Stimulated activated CD4-positive, alpha-beta T cell treated with anti-CD3 and anti-CD28 coated beads, Interleukin-2, amount 100 ng/mL, for 48 hours (primary cell): ENCODE measurements at places on chromosomes 13 and 19.

DNA sequence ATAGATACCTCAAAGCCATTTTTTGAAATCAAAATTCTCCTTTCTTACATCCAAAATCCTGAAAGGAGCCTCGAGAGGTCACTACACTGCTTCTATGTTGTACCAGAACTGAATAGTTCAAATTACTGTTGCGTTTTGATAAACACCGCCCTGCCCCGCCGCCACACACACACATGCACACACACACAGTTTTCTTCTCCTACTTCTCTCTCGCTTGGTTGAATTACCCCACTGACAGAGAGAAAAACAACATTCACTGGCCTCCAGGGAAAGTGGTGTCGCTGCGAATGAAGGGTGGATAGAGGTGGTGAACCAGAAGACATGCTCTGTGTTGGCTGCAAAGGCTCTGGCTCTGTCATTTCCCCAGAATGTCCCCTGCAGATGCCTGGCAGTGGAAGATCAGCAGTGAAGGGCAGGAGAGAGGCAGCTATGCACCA, 183.4 kb upstream of the RFC3 start:
- no peak for DNase-seq

GRCh38 chr13:110756219-110756631, 42.7 kb downstream of the ING1 start:
- DNase-seq: no peak

GRCh38 chr19:2469102-2469914, 6.6 kb upstream of the GADD45B start:
- no peak for DNase-seq

DNA sequence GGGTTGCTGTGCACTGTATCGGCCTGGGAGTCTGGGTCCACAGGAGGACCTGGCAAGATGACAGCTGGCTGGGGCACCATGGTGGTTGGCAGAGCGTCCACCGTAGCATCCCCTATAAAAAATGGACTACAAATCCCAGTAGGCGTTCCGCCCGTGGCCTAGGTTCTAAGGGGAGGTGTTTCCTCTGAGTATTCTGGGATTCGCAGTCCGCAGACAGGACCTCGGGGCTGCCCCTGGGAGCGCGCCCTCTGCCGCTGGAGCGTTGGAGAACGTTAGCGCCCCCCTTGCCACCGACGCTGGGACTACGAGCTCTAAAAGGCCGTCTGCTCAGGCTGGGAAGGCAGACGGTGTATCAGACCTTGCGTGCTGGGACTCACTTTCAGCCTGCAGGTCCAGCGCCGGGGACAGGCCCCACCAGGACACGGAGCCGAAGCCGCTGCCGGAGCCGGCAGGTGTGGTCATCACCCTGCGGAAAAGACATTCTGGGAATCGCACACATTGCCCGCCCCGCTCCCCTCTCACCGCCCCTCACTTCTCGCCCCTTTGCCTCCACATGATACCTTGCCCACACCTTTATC, 372 bp downstream of the DNAAF3 start:
- peak; percentile 37 for DNase-seq
